ENCODE measurements at places on chromosomes 13 and 19.

DNA sequence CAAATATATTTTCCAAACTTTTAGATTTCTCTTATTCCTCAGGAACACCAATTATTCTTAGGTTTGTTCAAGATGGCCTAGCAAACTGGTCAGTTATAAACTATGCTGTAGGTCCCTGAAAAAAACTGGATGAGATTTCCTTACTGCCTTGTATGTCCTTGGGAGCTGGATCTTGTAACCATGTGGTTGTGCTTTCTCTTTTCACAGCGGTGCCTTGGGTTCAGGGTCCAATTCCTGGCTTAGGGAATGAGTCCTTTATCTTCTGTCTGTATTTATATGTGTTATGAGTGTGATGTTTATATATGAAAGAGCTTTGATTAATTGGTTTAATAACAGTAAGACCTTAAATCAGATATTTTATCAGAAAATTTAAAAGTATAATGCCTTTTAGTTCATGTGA is 23.5 kb upstream of the GRTP1 start:
- DNase-seq: no peak

DNA sequence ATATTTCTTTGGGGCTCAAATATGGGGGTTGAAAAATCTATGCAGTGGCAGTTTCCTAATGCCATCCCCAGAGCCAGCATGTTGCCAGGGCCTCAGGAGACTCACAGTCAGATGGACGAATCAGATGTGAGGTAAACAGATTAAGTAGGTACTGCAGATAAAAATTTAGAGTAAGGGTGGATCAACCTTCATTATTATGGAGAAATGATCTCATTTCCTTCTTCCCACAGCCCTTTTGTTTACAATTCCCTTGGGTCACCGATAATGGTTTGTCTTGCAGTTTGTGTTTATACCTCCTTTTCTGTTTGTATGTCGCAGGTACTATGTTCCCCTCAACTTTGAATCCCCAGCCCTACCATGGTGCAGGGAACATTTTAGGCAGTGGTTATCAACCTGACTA is 20.0 kb downstream of the DIAPH3 start:
- no peak for DNase-seq

- DNase-seq: peak; percentile 5
Observed at GRCh38 chr19:58154287-58154678, 3.7 kb upstream of the ZNF329 start.

- no peak for DNase-seq
Observed at GRCh38 chr13:106187101-106187500, 348.4 kb downstream of the EFNB2 start.
